ENCODE measurements at places on chromosomes 5 and 9.

GRCh38 chr5:146369691-146370090, 31.1 kb downstream of the POU4F3 start:
- no peak for DNase-seq

DNA sequence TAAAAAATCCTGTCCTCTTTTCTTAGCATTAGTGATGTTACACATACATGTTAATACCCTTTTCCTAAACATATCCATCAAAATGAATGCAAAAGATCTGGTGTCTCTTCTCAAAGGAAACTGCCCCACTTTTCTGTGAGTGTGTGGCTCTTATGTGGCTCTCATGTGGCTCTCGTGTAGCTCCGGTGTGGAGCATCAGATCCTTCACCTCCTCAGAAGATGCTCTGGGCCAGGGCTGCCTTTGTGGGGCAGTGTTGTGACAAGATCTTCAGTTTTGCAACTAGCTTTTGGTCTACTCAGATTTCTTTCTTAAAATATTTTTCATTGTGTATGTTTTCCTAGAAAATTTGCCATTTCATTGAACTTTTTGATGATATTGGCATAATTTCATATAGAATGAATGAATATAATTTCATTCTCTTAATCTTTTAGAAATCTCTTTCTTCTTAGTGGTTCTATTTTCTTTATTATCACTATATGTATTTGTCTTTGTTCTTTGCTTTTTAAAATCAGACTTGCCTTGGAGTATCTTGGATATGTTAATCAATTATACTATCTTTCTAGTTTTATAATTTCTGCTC, 19.4 kb downstream of the GARNL3 start:
- peak; percentile 83 for DNase-seq

DNA sequence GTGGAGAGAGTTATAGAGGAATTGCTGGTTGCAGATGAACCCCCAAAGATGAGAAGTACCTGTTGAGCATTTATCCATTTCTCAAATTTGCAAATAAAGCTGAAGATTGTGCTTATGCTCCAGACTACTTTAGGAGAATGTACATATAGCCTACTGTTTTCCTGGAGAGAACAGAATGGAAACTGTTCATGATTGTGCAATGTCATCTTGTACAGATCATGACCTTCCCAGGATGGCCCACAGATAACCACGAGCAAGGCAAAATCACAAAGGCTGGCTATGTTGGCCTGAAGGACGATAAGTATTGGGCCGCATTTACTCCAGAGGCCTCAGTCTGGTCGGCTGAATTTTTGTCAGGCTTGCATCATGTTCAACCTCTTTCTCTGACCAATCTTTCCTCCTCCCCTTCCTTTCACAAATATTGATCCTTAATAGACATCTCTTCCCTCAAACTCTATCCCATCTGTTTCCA, 28.5 kb upstream of the RICTOR start:
- no peak for DNase-seq

GRCh38 chr5:168348084-168348414, 56.6 kb downstream of the WWC1 start:
- no peak for DNase-seq

DNA sequence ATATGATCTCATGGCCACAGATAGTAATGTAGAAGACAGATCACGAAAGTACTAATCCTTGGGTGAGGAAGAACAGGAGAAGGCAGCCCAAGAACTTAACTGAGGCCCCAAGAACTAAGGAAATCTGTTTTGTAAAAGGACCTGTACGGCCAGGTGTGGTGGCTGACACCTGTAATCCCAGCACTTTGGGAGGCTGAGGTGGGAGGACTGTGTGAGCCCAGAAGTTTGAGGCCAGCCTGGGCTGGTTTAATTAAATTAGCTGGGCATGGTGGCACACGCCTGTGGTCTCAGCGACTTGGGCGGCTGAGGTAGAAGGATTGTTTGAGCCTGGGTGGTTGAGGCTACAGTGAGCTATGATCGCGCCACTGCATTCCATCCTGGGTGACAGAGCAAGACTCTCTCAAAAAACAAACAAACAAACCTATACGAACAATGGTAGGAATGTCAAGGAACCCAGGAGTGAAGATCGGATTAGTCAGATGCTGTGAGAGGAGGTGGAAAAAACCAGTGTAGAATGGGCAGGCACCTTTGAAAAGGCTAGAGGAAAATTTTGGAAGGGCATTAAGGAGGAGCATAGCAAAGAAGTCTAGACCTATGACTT, 283.8 kb upstream of the DMRT1 start:
- DNase-seq: no peak

DNA sequence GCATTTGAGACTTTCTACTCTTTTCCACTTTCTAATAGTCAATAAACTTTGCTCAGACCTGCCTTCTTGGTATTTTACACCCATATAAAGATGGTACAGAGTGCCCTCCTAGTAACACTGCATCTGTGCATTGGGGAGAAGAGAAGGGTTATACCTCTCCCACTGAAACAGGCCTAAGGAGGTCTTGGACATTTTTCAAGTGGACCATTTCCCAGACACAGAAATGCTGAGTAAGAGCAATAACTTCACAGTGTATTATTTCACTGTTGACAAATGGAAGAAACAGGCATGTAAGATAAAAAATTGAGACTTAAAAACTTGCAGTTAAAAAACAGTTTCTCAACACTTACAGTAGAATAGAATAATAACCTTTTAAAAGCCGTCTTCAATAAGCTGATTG, 1224.0 kb upstream of the CDH18 start:
- no peak for DNase-seq

GRCh38 chr5:110256298-110256697, 470.2 kb downstream of the TMEM232 start:
- no peak for DNase-seq

- DNase-seq: no peak
Observed at GRCh38 chr5:59222687-59223511, 640.0 kb downstream of the RAB3C start.

- no peak for DNase-seq
Observed at GRCh38 chr5:92081958-92082712, 699.0 kb upstream of the ARRDC3 start.
